ENCODE measurements at places on chromosomes 3 and 15. TPM values are rescaled to one million over a fixed set of nuclear protein-coding genes. Genes with fewer than 3 reads are reported as not detected.

DNA sequence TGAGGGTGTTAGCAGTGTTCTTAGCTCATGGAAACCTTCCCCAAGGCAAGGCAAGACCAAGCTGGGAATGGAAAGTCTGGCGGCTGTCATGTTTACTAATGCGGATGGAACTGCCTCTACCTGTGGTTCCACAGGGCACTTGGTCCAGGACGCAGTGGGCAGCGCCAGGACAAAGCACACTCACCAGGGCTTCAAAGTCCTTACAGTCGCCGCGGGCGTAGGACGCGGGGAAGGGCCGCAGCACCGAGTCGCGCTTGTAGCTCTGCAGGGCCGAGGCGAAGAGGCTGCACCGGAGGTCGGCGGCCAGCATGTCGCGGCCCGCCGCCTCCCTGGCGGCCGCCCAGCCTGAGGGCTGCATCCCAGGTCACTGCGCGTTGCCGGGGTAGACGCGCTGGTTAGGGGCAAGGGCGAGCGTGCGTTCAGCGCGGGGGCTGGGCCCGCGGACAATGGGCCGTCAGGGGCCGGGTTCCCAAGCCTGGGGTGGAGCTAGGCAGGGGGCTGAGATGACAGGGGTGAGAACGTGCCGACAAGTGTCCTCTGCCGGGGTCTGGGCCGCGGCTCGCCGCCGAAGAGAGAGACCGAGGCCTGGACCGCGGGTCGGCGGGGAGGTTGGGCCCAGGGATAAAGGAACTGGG lies 497 bp downstream of the PARP16 start:
- H3K4me1 ChIP-seq, result peaks cover 28% of the 10 kb centered on the region
- H3K27me3 ChIP-seq, result no peaks in the 10 kb centered on the region
- DNase-seq, result peak; percentile 16
- H3K36me3 ChIP-seq, result peaks cover 4% of the 10 kb centered on the region

- peaks cover 6% of the 10 kb centered on the region for H3K36me3 ChIP-seq
- H3K27me3 ChIP-seq, result peaks cover 5% of the 10 kb centered on the region
- H3K4me3 ChIP-seq, result no peak overlapping the region
- no peak overlapping the region for H3K27ac ChIP-seq
- no peak for DNase-seq
These were observed 241.3 kb downstream of the NEK10 start for GRCh38 chr3:27127879-27128278.

Gene LZTFL1
- 18.1 TPM for total RNA-seq

GRCh38 chr3:10974746-10975375 lies 17.7 kb upstream of the SLC6A1 start:
- H3K36me3 ChIP-seq, result no peaks in the 10 kb centered on the region
- H3K4me1 ChIP-seq, result peaks cover 3% of the 10 kb centered on the region
- no peak overlapping the region for H3K4me3 ChIP-seq
- H3K27ac ChIP-seq, result no peak overlapping the region

Gene SH3GL3
- not detected for total RNA-seq

Gene SERPINI2
- not detected for total RNA-seq

- peaks cover 30% of the 10 kb centered on the region for H3K27me3 ChIP-seq
- H3K27ac ChIP-seq, result no peak overlapping the region
- H3K36me3 ChIP-seq, result no peaks in the 10 kb centered on the region
- H3K4me1 ChIP-seq, result peaks cover 3% of the 10 kb centered on the region
- DNase-seq, result no peak
These were observed 14.4 kb downstream of the TMPRSS7 start for GRCh38 chr3:112048911-112049310.

Gene GOLGA6B
- total RNA-seq, result not detected
